ENCODE measurements at places on chromosomes 7 and 10. TPM values are rescaled to one million over a fixed set of nuclear protein-coding genes. Genes with fewer than 3 reads are reported as not detected.

The GRM3 gene
- total RNA-seq: not detected

The CNNM1 gene
- total RNA-seq: 0.19 TPM

The SPDYE2B gene
- not detected for total RNA-seq

The ZNF479 gene
- not detected for total RNA-seq

The GNGT1 gene
- total RNA-seq: not detected

The BAIAP2L1 gene
- total RNA-seq: 2.1 TPM

The POT1 gene
- 14.3 TPM for total RNA-seq

DNA sequence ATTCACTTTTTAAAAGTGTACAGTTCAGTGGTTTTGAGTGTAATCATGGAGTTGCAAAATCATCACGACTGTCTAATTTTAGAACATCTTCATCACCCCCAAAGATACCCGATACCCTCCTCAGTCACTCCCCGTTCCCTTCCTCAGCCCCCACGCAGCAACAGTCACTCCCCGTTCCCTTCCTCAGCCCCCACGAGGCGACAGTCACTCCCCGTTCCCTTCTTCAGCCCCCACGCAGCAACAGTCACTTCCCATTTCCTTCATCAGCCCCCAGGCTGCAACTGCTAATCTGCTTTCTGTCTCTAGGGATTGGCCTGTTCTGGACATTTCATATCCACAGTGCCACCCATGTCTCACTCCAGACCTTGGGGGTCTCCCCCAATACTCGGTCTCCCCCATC is 161.6 kb upstream of the PPP2R2D start:
- DNase-seq: no peak

DNA sequence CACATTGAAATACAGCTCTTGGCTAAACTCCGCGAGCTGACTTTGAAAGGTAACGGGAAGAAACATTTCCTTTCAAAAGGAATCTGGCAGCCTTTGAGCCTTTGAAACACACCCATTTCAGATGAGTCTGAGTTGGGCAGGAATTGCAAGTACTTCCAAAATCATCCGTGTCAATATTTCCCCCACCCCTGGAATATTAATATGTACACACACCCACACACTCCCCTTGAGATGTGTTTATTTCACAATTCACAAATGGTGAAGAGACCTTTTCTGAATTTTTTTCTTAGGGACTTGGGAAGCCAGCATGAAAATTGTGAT is 438.7 kb upstream of the NRP1 start:
- no peak for DNase-seq

DNA sequence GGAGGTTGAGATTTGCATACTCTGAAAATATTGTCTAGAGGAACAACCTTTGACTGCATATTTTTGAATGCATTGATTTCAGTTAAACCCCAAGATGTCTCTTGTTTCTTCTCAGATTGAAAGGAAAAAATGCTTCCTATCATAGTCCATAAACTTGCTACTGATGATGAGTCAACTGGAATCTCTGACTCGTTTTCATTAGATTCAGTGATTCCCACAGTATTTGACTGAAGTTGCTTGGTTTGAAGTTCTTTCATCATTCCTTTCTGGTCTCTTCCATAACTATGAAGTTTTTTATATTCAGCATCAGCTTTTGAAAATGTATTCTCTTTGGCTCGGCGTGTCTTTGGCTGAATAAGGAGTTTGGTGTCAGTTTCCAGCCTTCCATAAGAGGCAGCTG is 10.7 kb downstream of the PEX1 start:
- no peak for DNase-seq

GRCh38 chr7:3206101-3206500 is 95.0 kb upstream of the SDK1 start:
- DNase-seq: no peak

DNA sequence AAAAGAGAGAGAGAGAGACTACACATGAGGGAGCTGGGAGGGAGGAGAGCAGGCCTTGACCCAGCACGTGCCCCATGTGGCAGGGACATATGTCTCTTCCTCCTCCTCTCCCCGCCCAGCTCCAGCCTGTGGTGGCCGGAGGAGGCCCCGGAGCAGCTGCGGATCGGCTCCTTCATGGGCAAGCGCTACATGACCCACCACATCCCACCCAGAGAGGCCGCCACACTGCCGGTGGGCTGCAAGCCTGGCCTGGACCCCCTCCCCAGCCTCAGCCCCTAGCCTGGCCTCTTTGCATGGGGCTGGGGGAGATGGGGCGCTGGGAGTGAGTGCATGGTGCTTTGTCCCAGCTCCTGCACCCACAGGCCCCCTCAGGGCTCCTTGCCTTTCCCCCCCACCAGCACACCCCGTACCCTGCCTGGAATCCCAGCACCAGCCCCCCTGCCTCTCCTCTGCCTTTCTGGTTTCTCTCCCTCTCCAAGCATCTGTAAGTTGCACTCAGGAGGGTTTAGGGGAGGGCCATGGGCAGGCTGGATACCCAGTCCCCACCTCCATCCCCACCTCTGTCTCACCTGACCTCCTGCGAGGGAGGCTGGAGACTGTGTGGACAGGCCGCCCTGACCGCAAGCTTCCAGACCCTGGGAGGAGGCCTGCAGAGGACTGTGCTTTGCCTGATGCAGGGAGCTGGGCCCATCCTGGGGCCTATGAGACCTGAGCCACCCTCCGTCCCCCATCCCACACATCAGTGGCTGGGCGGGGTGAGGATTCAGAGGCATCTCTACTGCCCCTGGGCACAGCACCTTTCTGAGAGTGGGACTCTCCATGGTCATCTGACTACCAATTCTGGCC is 4.8 kb downstream of the UPK3B start:
- no peak for DNase-seq

GRCh38 chr7:66119245-66119850 is 4.7 kb downstream of the CRCP start:
- no peak for DNase-seq

DNA sequence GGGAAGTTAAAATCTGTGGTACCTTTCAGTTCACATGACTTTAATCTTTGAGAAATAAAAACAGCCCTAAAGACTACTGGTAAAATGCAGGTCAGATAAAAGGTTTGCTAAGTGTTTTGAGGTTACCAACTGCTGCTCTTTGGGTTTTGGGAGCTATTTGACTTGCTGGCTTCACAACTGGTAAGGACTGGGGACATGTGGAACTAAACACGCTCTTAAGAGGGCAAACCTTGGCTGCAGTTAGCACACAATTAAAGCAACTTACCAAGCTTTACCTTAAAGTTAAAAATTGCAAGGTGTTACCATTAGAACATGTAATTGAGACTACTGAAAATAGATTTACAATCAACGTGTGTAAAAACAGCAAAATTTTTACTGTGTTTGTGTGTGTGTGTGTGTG is 220.2 kb downstream of the PHF14 start:
- DNase-seq: no peak

GRCh38 chr7:105718511-105718925 is 137.2 kb upstream of the EFCAB10 start:
- peak; percentile 26 for DNase-seq

DNA sequence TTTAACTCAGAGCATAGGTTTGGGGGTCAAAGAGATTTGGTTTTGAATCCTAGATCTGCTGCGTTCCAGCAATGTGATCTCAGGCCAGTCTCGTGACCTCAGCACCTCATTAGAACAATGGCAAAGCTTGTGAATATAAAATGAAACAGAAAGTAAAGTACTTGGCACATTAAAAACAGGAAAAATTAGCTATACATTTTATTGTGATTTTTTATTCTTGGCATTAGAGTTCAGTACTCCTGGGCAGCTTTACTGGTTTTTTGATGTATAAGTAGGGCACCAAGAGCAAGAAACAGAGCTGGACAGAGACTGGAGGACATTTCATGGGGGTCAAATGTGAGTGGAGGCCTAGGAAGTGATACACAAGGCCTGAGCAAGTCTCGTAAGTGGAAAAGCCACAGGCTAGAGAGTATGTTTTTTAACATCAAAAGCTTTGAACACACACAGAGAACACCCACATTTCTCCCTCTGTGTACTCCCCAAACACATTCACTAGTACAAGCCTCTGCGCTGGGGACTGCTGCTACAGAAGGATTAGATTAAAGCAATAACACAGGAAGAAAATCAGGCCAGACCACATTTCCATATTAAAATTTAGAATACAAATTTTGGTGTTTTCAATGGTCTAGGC is 157.2 kb upstream of the SLC25A13 start:
- DNase-seq: no peak

- no peak for DNase-seq
These were observed 16.8 kb downstream of the LIPM start for GRCh38 chr10:88819290-88819689.

GRCh38 chr7:42947521-42947920 is 15.3 kb downstream of the MRPL32 start:
- no peak for DNase-seq

DNA sequence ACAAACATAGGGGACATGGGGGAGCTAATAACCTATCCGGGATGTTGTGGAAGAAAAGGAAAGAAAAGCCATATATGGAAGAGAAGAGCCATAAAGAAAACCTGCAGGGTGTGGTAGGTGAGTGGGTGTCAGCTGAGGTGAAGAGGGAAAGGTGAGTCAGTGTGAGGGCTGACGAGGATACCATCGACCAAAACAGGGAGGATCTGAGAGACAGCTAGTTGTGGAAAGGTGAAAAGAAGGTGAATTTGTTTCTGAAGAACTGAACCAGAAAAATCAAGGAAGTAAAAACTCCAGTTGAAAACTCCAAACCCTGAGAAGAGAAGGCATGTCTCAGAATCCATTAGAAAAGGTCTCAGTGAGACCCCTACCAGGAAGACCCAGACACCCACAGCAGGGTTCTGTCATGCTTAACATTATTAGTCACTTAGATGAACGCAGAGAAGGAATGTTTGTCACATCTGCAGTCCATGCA is 4.1 kb downstream of the BLNK start:
- DNase-seq: no peak

GRCh38 chr7:116715077-116715476 is 43.1 kb downstream of the MET start:
- DNase-seq: no peak
